Memory B cell (primary cell): ENCODE measurements at places on chromosomes 2 and 18.

- DNase-seq = no peak
Measured at GRCh38 chr18:23499291-23499781, 4.0 kb upstream of the RMC1 start.

DNA sequence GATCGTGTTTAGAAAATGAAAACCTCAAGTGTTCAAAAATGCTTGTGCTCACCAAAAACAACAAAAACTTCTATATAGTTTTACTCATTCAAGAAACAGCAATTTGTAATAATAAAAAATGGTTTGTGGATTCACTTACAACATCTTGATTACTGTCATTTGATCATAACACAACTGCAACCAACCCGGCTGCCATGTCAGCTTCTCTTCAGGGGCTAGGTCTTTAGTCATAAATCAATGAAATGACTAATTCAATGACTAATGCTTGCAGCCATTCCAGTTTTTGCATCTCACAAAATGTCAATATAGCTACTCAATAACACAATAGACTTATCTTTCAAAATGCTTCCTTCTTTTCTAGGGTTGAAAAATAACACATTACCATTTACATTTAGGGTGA is 128.0 kb downstream of the OLA1 start:
- DNase-seq = no peak

DNA sequence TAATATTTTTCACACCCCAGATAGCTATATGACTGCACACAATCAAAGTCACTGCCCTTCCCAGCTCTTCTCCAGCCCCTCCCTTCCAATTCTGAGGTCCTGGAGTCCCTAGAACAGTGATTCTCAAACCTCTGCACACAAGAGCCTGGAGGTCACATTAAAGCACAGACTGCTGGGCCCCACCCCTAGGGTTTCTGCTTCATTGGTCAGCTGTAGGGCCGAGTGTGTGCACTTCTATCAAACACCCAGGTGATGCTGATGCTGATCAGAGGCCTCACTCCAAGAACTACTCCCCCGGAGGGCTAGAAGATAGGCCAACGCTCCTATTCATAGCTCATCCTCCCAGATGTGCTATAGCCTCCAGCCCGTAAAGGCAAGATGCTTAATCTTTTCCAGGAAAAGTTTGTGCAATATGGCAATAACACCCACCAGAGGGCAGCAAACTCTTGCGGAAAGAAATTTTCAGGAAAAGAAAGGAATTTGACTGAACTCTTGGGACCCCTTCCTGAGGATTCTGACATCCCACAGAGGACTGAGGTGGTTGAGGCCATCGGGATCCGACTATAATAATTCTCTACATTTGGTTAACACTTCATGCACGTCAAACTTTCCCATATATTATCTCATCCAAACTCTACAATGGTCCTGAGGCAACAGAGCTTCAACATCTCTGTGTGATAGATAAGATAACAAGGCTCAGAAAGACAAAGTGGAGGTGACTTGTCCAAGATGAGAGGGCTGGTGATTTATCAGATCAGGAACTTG is 194.2 kb upstream of the PKDCC start:
- DNase-seq = no peak

DNA sequence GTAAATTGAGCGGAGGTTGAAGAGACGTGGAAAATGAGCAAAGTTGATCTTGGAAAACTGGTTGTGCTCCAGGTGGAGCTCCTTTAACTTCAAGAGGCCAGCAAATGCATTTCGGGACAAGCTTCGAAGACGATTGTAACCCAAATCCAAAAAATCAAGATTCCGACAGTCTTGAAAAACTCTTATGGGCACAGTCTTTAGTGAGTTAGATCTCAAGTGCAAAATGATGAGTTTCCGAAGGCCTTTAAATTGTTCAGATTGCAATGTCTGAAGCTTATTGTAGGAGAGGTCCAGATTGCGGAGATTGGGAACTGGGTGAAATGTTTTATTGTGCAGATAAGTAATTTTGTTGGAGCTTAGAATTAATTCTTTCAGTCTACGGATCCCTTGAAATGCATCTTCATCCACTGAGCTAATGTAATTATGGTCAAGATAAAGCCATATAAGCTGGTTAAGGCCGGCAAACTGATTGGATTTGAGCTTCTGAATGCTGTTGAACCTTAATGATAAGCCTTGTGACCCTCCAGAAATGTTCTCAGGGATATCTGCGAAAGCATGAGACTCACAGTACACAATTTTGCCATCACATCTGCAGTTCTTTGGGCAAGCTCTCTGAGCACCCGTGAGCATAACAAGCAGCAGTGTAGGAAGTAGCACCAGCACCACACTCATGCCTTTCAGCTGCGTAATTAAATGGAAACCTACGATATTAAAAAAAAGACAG is 2.9 kb downstream of the LRRTM4 start:
- DNase-seq = no peak

- no peak for DNase-seq
Measured at GRCh38 chr2:219671279-219671678, 43.8 kb downstream of the SLC4A3 start.

DNA sequence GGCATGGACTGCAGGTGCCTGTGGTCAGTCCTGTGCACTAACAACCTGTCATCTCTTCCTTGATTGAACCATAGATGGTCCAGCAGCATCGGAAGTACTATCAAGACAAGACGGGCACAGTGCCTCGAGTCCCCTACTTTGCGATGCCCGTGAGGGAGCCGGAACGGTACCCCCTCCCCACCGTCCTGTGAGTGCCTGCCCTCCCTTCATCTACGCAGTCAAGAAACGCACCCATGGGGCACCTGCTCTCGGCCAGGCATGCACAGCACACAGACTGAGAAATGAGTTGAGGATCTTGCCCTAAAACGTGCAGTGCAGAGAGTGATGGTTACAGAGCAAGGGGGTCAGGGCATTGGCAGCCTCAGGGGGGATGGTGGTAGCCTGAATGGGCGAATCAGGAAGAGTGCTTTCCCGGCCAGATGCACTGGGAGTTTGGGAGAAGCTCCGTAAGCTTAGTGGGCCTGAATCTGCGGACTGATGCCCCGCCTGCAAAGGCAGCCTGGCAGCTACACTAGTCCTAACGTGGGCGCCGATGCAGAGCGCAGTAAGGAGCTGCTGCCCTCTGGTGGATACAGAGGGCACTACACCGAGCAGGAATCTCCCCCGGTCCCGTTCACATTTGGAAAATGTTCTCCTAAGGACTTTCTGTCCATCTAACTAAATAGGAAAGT is 63.6 kb downstream of the CIB4 start:
- DNase-seq = peak; percentile 39

GRCh38 chr2:153470867-153471266 is 7.7 kb downstream of the RPRM start:
- no peak for DNase-seq

DNA sequence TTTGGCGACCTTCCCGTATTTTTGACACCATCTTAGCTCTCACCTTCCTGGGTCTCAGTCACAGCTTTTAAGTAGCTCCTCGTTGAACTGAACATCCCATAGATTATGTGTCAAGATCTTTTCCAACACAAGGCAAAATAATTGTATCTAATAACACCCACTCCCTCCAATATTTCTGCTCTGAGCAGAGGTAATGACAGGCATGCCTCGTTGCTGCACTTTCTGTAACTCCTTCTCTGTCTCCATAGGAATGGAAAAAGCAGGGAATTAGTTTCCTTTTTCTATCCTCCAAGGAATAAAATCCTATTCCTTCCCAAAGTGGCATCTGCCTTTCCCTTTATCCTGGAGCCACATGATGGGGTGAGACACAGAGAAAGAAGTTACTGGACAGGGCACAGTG is 174.0 kb upstream of the CDH20 start:
- DNase-seq = no peak

DNA sequence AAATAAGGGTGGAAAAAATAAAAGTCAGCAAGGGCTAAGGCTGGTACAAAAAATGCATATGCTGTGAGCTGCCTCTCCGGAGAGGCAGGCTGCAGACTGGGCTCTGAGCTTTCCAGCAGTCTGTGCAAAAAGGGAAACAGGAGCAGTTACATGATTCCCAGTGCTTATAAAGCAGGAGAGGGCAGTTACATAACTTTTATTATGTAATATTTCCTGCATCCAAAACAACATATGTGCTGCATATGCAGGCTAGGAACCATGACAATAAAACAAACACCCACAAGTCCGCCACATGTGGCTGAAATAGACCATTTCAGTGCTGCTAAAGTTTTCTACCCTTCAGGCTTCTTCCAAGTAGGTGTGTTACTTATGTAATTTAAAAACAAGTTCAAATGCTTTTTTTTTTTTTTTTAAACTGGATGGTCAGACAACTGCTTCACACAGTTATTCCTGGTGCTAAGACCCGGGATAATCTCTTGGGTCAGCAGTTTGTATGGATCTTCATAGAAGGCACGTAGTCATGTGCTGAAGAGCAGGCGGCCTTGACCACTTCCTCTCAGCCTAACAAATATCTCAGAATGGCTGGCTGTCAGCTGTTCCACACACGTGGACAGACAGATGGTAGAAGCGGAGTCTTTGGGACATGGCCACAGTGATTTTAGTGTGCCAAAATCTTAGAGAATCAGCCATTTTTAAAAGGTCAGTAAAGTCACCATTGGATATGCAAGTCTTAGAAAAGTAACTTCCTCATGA is 43.5 kb downstream of the ARMC9 start:
- DNase-seq = no peak

- no peak for DNase-seq
Measured at GRCh38 chr2:17709897-17710296, 43.7 kb downstream of the SMC6 start.

DNA sequence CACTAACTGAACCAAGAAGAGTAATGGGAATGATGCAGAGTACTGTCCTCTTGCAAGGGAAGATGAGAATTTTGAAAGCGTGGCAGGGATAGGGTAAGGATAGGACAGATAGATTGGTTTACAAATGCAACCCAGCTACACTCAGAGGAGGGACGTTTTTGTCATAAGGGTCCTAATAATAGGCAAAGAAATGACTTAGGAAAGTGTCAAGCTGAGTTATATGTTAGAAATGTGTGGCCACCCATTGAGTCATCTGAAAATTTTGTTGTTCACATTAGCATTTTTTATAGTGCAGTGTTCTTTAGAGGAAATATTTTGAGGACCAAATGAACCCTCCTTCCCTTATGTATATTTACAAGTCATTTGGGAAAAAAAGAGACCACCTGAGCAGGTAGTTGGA is 137.5 kb downstream of the PHLPP1 start:
- no peak for DNase-seq

GRCh38 chr2:141889788-141890187 is 241.0 kb downstream of the LRP1B start:
- no peak for DNase-seq

- no peak for DNase-seq
Measured at GRCh38 chr2:190505696-190506095, 28.8 kb downstream of the NEMP2 start.
